Stimulated activated CD8-positive, alpha-beta memory T cell treated with anti-CD3 and anti-CD28 coated beads, Interleukin-4, amount 100 ng/mL, for 24 hours (primary cell): ENCODE measurements at places on chromosomes 5 and 9.
A peak's percentile ranks its signal among the peaks of the same experiment; 100 is the strongest.

DNA sequence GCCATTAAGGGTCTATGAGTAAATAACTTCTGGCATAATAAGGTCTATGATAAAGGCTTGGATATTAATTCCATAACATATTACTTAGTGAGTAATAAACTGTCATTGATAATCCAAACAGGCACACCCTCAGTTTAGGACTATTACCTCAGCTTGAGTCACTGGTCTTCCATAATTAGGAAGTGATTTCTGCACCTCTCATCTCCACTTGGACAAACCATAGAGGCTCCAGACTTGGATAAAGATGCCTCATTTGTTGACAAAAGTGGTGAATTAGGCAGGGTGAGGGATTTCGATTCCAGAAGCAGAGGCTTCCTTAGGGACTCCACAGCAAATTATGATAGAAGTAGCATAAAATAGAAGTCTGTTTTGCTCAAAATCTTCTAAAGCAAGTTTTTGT is 127.5 kb upstream of the MTAP start:
- DNase-seq: no peak

GRCh38 chr5:72426019-72426418 is 81.2 kb downstream of the ZNF366 start:
- no peak for DNase-seq

- no peak for DNase-seq
These were observed 77.0 kb downstream of the DCP2 start for GRCh38 chr5:113053511-113053995.

DNA sequence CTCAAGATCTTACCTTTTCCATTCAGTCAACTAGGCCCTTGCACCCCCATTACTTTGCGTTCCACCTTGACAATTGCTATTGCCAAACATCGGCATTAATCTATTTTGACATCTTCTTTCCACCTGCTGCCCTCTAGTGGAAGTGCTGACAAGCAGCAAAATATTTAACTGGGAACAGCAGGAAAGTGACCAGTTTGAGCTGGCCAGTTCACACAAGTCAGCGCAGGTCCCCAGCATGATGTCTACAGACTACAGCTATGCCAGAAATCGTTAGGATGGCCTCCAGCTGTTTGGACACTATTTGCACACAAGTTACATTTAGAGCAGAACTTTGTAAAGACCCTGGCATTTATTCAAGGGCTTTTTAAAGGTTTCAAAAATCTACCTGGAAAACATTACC is 160.1 kb downstream of the GHR start:
- DNase-seq: no peak

DNA sequence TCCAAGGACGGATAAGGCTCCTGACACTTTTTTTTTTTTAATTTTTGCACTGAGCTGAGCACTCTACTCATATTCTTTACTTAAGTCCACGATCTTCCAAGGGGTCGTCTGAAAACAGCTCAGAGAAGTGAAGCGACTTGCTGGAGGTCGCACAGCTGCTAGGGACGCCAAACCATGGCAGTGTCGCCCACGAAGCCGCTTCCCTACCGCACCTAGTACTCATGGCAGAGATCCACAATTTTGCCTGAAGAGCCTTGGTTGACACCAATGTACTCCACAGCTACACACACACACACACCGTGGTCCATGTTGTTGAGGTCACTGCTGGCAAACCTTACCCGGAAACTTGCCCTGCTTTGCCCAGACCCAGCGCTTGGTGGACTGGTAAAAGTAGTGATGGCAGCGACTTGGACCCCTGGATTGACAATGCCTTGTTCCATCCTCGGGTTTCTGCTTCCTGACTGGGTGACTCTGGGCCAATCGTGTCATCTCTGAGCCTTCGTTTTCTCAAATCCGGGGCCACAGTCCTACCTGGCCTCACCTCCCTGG is 521 bp upstream of the SLIT3 start:
- DNase-seq: no peak

- DNase-seq: no peak
These were observed 625 bp upstream of the UBLCP1 start for GRCh38 chr5:159262472-159262858.

DNA sequence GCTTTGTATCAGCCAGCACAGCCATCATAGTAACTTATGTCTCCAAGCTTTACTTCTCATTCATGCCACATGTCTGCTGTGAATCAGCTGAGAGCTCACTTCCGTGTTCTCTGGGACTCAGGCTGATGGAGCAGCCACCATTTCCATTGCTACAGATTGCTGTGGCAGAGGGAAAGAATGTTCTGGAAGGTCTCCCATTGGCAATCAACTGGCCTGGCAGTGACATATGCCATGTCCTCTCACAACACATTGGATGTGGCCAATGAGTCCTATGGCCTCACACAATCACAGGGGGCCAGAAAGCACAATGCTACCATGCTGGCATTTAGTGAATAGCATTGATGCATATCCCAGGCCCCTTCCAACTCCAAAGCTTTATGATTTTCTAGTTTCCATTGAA is 44.1 kb downstream of the KIF4B start:
- no peak for DNase-seq

DNA sequence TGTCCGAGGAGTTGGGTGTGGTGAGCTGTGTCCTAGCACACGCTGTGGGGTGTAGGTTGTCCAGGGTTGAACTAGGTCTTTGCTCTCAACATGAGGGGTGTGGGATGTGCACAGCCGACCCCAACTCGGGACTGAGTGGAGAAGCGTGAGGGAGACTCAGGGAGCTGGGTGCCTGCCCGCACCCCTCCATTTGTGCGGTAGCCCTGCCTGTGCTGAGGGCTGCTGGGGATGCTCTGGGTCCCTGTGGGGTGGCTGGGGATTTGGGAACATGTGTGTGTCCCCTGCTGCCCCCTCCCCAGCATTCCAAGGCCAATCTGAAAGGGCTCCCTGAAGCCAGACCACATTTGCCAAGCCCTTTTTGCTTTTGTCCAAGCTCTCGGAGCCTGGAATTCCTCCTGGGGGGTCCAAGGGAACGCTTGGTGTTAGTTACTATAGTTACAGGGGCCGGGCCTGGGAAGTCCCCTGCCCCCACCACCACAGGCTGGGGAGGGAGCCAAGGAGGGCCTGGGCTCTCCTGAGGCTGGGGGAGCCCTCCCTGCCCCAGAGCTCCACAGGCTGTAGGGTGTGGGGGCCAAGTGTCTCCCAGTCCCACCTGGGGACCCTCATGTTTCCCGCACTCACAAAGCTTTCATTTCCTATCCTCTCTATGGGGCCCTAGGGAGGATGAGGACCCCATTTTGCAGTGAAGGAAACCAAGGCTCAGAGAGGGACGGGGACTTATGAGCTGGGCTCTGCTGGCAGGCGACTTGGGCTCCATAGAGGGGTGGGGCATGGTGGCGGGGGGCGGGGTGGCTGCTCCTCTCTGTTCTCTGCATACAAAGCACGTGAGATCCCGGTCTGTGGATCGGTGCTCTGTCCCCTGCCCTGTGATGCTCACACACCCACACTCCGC is 1.1 kb downstream of the CRB2 start:
- DNase-seq: no peak

GRCh38 chr5:90472783-90473395 is 1.7 kb downstream of the MBLAC2 start:
- DNase-seq: no peak

DNA sequence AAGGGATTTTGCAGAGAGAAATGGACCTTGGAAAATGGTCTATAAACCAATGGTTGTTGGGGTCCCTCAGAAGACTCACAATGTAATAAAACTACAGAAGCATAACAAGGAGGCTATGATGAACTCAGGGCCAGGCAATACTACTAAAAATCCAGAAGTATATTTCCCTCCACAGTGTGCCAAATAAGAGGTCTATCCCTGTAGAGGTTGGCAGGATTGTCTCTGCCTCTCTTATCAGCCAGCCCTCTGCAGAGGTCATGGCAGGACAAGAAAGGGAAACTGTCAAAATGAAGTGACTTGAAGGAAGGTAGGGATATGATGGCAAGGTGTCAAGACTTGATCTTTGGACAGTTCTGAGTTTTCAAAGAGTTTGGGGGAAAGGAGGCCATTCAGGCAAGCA is 115.7 kb upstream of the NR5A1 start:
- DNase-seq: no peak

- DNase-seq: peak; percentile 16
These were observed 483 bp downstream of the G3BP1 start for GRCh38 chr5:151772029-151772845.

DNA sequence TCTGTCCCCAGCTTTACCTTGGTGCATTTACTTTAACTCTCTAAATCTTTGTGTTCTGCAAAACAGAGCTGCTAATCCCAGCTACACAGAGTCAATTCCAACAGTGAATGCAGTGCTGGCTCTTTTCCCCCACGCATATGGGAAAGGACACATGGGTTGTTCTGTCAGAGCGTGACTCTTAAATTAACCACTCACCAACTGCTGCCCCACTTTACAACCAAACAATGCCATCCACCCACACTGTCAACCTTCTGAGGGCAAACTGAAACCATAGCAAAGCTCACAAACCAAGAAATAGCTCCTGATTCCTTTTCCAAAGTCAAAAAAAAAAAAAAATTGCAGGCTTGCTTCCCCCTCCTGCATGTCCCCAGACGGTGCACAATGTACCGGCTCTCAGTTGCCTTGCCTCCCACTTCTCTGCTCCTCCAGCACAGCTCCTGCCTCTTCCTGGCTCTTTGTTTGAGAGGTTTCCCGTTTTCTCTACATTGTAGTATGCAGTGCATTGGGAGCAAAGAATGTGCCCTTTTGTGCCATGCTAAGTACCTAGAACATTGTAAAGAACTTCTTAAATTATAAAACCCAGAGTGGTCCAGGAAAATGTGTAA is 151.5 kb upstream of the DAPK1 start:
- DNase-seq: no peak

- no peak for DNase-seq
These were observed 1.3 kb downstream of the MARVELD2 start for GRCh38 chr5:69416180-69416579.

- no peak for DNase-seq
These were observed 638.0 kb downstream of the IRX1 start for GRCh38 chr5:4233671-4234070.

DNA sequence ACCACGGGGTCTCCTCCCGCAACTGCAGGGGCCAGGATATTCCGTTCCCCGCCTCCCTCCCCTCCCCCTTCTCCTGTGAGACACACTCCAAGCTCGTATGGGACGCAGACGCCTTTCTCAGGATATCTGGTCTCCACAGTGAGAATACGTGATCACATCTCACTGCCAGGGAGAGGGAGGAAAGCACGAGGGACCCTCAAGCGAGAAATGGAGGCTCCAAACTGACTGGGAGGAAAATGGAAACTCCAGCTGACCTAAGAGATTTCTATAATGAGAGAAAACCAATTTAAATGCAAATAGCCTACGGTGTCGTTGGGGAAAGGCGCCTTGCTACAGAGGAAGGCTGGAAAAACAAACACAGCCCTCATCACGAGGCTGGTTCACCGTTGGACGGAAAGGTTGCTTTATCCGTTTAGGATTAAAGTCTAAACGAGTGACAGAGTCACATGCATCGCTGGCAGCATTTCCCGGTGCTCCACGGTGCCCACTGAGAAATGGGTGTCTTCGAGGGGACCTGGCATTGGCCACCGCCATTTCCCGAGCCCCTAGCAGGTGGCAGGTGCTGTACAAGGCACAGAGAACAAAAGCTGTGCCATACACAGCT is 116.9 kb upstream of the CPEB4 start:
- DNase-seq: no peak

- no peak for DNase-seq
These were observed 336.8 kb upstream of the RGMB start for GRCh38 chr5:98436667-98437066.

DNA sequence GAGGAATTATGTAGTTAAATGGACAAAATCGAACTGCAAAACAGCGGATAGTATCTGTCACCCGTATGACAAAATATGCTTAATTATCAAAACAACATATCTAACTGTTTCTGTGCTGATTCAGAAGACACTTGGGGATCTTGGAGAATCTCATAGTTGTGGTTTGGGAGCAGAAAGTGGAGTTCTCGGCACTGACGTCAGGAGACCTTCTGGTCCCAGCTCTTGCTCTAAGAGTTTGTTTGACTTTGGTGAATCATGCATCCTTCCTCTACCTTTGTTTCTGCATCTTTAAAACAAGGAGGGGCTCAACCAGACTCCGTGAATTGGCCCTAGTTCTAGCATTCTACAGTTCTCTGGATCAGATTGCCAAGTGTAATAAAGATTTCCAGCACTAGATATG is 37.0 kb upstream of the TAF1L start:
- DNase-seq: no peak

GRCh38 chr5:104734046-104734445 is 1171.5 kb upstream of the NUDT12 start:
- DNase-seq: no peak

- no peak for DNase-seq
These were observed 341.4 kb downstream of the DIRAS2 start for GRCh38 chr9:90301277-90301653.

GRCh38 chr9:2722715-2723114 is 5.4 kb downstream of the KCNV2 start:
- no peak for DNase-seq

DNA sequence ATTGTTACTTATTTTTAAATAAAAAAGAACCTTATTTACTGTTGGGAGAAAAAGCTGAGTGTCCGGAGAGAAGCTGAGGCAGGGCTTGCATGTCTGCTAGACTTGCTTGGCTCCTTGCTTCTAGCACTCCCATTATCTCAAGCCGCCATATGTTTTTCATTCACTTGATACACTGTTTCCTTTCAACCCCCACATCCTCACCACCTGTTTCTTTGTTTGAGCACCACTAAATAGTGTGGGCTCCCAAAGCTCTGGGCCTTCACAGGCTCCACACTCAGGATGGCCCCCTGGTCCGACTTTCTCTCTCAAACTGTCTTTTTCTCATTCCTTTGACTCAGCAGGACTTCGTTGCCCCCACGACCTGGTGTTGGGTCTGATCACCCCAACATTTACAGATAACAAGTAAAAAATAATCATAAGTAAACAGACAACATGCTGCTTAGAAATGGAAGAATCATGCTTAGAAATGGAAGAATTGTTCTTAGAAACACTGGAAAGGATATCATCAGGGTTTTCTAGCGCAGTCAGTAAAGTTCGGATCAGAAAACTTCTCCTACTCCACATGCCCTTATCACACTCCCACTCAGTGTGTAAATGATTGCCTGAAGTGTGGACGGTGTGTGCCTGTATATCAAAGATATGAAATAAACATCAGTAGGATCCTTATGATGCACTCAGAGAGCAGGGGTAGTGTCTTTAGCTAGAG is 58.5 kb downstream of the APTX start:
- no peak for DNase-seq
